Bronchus fibroblast of lung (primary cell): ENCODE measurements at places on chromosomes 3 and 15. TPM values are rescaled to one million over a fixed set of nuclear protein-coding genes. Genes with fewer than 3 reads are reported as not detected.

GLT8D1 gene
- 79.7 and 87.9 TPM in 2 replicates for total RNA-seq

PPM1L gene
- total RNA-seq: 0.45 and 1.2 TPM in 2 replicates

CHL1 gene
- total RNA-seq: 0.59 and 1.7 TPM in 2 replicates

SCAANT1 gene
- total RNA-seq: not detected in 2 replicates

CHRD gene
- 0.17 and 0.30 TPM in 2 replicates for total RNA-seq

SYNPR gene
- total RNA-seq: not detected in 2 replicates

PCSK6 gene
- total RNA-seq: 0.17 TPM in 1 of 2 replicates, not detected in the other

IGSF11 gene
- not detected in 2 replicates for total RNA-seq

CHRM5 gene
- not detected in 2 replicates for total RNA-seq

FOXB1 gene
- total RNA-seq: not detected in 2 replicates

CHMP2B gene
- total RNA-seq: 20.1 and 22.9 TPM in 2 replicates

CCR8 gene
- not detected in 2 replicates for total RNA-seq

GRK7 gene
- not detected in 2 replicates for total RNA-seq

FBLN2 gene
- total RNA-seq: 15.5 and 15.9 TPM in 2 replicates

TRIM42 gene
- not detected in 2 replicates for total RNA-seq

ENTPD3 gene
- under 0.01 TPM in 2 replicates for total RNA-seq

ALDH1A2 gene
- total RNA-seq: 0.30 and 0.84 TPM in 2 replicates

PLIN1 gene
- 0.15 TPM in 1 of 2 replicates, not detected in the other for total RNA-seq

HOMER2 gene
- total RNA-seq: 0.50 and 1.5 TPM in 2 replicates

CFAP92 gene
- total RNA-seq: not detected in 2 replicates

SNRK gene
- 10.0 and 10.1 TPM in 2 replicates for total RNA-seq

GRM2 gene
- total RNA-seq: under 0.01 TPM in 1 of 2 replicates, not detected in the other

GOLGA8M gene
- total RNA-seq: not detected in 2 replicates

LYZL4 gene
- not detected in 2 replicates for total RNA-seq

NR1I2 gene
- total RNA-seq: under 0.01 and 0.34 TPM in 2 replicates

HRG gene
- not detected in 2 replicates for total RNA-seq

CCDC39 gene
- total RNA-seq: not detected in 2 replicates

TTLL13 gene
- not detected in 2 replicates for total RNA-seq

NR2E3 gene
- total RNA-seq: not detected in 2 replicates

ISLR2 gene
- not detected in 2 replicates for total RNA-seq

SRP14 gene
- 241 and 248 TPM in 2 replicates for total RNA-seq

RUBCN gene
- total RNA-seq: 16.0 and 22.0 TPM in 2 replicates
